ENCODE measurements at places on chromosomes 6 and 20.

DNA sequence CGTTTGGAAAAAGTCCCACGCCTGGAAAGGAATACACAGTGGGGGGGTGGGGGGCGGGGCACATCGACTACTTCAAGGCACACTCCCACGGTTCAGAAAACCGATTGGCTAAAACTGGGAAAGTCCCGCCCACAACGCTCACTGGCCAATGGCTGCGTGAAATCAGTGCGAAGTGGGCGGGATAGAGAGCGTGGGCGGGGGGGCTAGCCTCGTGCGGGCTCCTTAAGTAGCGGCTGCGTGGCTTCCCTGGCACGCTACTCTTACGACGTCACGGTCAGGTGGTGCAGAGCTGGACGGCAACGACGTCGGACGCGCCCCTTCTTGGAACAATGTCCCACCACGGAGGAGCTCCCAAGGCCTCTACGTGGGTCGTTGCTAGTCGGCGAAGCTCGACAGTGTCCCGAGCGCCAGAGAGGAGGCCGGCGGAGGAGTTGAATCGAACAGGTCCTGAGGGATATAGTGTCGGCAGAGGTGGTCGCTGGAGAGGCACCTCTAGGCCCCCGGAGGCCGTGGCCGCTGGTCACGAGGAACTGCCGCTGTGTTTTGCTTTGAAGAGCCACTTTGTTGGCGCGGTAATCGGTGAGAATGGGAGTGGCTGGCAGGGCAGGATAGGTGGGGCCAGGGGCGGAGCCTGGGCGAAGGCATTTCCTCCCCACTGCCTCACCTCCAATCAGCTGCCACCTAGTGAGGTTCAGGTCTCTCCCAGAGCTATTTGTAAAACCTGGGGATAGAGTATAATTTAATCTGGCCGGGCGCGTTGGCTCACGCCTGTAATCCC, at the start of gene DDX43:
DDX43 (plus strand) TSS at position 252 of the 778 bp plus-strand sequence; CDS start at position 330, 78 bp downstream.
- peak; percentile 72 for DNase-seq

DNA sequence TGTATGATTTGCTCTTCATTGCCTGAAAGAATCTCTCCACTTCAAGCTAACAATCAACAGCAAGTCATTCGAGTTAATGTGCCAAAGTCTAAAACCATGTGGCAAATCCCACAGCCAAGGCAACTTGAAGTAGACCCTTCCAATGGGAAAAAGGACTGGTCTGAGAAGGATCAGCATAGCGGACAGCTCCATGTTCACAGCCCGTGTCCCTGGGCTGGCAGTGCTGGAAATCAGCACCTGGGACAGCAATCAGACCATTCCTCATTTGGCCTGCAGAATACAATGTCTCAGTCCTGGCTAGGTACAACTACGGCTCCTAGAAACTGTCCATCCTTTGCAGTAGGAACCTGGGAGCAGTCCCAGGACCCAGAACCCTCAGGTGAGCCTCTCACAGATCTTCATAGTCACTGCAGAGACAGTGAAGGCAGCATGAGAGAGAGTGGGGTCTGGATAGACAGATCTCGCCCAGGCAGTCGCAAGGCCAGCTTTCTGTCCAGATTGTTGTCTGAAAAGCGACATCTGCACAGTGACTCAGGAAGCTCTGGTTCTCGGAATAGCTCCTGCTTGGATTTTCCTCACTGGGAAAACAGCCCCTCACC, 1.1 kb downstream of the GJA10 start:
- peak; percentile 68 for DNase-seq

DNA sequence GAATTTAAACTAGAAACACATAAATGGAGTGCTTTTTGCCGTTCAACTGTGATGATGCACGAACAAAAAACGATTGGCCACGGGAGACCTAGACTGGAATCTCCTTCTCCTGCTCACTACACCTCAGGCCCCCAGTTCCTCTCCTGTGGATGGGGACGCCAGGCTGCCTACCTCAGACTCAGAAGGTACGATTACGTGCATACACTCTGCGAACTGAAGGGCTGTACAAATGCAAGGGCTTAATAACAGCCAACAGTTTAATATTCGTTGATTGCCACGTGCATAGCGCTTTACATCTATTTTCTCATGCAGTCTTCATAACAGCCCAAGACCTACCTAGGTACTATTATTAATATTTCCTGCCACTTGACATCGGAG, 495 bp upstream of the ARMC2 start:
- no peak for DNase-seq

DNA sequence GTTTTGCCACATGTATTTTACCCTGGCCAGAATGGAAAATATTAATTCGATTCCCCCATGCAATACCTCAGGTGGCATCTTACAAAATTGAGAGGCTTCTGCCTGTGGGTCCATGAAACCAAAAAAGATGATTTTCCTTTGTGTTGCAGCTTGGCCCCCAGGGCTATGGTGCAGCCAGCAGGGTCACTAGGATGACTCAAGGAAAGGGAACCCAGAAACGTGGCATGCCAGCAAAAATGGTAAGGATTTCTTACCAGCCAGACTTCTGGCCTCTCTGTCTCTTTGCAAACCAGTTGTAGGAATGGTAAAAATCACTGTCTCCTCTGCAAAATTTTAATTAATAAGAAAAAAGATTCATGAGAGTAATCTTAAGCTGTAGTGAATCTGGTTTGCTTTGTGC, 11.6 kb upstream of the TAAR9 start:
- no peak for DNase-seq

DNA sequence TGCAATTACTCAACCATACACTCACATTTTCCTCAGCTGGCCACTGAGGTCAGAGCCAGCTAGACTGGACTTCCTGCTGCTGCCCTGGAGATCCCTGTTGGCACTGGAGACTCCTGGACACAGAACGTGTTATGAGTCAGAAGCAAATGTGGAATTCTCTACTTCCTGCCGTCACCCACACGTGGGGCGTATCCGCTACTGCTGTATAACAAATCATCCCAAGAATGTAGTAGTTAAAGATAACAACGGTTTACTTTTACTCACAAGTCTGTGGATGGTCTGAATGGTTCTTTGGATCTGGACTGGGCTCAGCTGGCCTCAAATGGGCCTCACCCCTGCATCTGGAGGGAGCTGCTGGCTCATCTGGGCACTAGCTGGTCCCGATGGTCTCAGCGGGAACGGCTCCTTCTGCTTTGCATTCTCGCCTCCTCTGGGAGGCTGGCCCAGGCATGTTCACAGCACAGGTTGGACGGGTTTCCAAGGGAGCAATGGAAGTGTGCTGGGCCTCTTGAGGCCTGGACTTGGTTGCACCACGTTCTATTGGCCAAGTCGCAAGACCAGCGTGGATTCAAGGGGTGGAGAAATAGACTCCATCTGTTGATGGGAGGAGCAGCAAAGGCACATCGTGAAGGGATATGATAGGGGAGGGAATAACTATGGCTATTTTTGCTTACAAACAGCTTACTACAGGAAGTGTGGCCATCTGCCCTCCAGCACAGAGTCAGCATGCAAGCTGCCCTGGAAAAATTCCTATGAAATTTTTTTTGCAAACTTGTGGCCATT, 118.5 kb downstream of the SNX5 start:
- peak; percentile 97 for DNase-seq

DNA sequence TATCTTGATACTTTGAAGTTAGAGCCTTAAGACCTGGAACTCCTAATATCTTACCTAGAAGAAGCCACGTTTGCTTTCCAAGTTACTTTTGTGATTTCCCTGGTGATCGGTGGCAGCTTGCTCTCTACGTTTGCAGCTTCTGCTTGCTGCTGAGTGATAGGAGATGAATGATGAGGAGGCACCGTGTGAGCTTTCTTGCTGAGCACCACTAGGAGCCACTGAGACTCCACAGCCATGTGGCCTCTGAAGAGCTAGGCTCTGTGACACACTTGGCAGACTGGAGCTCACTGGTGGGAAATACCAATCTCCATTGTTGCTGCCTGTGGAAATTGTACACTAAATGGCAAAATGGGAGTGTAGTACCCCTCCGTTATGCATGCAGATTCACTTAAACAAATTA, 161.8 kb downstream of the IBTK start:
- no peak for DNase-seq

- DNase-seq: no peak
Observed at GRCh38 chr6:106396426-106397220, 36.1 kb downstream of the CRYBG1 start.

- no peak for DNase-seq
Observed at GRCh38 chr6:10355115-10355702, 59.7 kb downstream of the TFAP2A start.

DNA sequence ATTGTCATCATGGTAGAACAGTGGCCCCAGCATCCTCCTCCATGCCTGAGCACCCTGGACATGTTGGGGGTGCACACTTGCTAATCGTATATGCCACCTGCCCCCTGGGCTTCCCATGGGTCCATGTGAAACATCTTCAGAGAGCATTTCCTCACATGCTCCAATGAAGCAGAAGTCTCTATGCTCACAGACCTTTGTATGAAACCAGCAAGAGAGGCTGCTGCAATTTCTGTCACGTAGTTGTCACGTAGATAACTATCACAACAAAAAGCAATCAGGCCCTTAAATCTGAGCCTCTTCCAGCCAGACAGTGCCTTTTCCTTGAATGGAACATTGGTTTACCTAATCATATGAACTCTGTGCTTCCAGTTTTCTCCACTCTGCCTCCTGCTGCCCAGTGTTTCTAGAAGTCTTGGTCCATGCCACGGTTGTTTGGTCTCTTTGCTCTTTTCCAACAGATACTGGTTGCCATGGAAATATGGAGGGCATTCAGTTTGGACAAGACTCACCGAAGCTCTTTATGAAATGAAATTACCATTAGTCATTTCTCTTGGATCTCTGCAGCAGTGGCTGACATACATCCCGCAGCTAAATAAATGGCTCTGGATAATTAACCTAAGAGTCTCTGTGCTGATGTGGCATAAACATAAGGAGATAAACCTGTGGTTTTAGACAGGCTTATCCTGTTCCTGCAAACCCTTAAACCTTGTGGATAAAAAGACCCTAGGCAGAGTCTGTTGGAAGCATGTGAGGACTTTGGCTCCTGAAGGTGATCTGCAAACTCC, 172.8 kb upstream of the SYNDIG1 start:
- DNase-seq: no peak

DNA sequence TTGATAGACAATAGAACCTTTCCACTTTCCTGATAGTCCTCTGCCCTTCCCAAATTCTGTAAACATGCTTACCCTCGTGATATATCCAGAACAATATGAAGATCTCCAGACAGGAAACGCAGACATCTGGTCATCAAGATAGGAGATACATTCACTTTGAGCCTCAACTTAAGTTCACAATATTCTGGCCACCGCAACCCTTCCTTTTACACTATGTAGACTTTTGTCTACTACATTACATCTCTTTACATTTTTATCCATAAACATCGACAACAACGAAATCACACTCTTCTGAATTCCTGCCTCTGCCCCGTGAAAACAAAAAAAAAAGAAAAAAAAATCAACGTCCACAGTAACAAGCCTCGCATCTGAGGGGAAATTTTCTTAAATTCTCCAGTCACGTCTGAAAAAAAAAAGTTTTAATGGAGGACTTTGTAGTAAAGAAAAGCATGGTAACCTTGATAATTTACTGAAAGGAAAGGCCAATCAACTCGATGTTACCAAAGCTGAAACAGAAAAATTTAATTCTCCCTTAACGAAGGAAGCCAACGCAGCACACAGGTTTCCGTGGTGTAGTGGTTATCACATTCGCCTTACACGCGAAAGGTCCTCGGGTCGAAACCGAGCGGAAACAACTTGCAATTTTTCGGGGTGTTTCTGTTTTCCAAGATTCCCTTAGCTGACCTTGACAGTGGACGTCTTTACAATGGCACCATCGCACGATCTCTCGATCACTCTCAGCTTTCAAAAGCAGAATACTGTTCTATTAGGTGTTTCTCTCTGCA, 21.8 kb downstream of the POM121L2 start:
- no peak for DNase-seq

- no peak for DNase-seq
Observed at GRCh38 chr6:169801396-169802160, 50.2 kb downstream of the ERMARD start.

DNA sequence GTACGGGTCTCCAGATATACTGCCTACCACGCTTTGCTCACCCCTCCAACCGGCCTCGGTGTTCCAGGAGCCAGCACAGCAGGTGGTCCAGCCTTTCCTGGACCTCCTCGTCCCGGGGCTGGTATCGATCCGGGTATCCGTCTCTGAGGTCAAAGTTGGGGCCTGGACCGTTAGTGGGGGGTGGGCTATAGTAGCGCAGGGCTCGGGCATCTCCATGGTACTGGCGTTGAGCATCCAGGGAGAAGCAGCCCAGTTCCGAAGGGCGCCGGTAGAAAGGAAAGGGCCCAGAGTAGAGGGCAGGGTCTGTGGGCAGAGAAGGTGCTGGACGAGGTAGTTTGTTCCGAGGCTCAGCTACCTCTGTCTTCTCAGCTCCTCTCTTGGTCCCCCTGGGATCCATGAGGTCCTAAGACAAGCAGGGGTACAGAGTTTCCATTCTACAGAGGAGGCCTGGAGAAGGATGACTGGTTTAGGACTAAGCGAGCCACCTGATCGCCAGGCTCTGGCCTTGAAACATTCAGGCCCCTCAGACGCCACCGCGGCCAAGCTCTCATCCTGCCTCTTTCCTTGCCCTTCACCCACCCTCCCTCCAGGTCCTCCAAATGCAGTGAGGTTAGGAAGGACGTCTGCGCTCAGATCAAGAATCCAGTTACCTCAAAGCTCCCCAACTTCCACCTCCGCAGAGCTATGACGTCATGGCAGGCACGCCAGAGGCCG, 502 bp downstream of the DXO start:
- DNase-seq: no peak

DNA sequence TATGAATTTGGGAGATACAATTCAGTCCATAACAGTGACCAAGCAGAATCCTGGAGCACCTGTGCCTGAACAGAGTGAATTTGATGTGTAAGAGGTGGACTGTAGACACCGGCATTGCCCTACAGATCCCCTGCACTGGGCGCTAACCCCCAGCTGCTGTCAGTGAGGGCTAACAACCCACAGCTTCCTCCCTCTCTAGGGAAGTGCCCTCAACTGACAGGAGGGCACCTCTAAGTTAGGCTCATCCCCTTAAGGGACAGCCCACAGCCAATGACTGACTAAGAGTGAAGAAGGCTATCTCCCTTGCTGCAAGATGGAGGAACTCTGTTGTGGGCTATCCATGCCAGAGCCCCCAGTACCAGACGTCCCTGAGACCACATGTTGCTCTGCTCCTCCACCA, 15.3 kb upstream of the BPIFB1 start:
- DNase-seq: no peak

DNA sequence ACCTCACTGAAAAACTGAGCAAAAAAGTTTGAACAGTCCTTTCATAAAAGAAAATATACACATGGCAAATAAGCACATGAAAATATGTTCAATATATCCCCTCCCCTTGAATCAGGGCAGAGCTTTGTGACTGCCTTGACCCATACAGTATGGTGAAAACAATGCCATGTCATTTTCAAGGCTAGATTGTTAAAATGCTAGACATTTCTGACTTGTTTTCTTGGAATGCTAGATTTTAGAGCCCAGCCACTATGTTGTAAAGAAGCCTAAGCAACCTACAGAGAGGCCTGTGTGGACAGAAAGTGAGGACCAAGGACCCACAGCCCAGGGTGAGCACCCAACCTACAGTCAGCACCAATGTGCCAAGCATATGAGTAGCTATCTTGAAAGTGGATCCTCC, 17.1 kb upstream of the ASF1A start:
- DNase-seq: no peak

DNA sequence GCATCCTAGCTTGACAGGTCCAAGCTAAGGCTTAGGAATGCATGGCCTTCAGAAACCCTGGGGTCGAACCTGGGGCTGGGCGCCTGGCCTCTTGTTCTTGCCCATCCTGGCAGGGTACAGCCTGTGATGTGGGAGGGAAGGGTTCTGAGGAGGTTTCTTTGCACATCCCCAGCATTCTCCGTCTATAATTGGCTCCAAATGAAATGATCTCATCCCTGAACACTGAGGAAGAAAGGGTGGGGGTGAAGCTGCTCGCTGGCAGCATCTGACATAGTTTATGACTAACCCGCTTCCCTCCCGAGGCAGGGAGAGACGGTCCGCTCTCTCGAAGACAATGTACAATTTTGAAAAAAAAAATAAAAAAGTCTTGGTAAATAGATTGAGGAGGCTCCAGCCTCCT, 67.1 kb upstream of the ZNFX1 start:
- peak; percentile 63 for DNase-seq

Data from endothelial cell of umbilical vein (primary cell).